Aortic smooth muscle cell (primary cell): ENCODE measurements at places on chromosomes 6 and 20. TPM values are rescaled to one million over a fixed set of nuclear protein-coding genes. Genes with fewer than 3 reads are reported as not detected.

IRAK1BP1 gene
- total RNA-seq, result 4.0 and 4.5 TPM in 2 replicates

FAM217A gene
- not detected in 2 replicates for total RNA-seq

LY6G5C gene
- 0.40 and 0.75 TPM in 2 replicates for total RNA-seq

KCNQ5 gene
- 6.7 and 7.5 TPM in 2 replicates for total RNA-seq

PGC gene
- not detected in 2 replicates for total RNA-seq

ADGRF5 gene
- 1.1 and 1.3 TPM in 2 replicates for total RNA-seq

HCRTR2 gene
- not detected in 2 replicates for total RNA-seq

RAET1E gene
- 0.56 and 1.8 TPM in 2 replicates for total RNA-seq

VWA7 gene
- total RNA-seq, result 0.13 and 0.19 TPM in 2 replicates

GINS1 gene
- total RNA-seq, result 4.0 and 8.1 TPM in 2 replicates

MTFR2 gene
- total RNA-seq, result 1.3 and 3.2 TPM in 2 replicates

OPRM1 gene
- total RNA-seq, result not detected in 2 replicates

C20orf202 gene
- total RNA-seq, result not detected in 2 replicates

PTCRA gene
- 0.12 TPM in 1 of 2 replicates, not detected in the other for total RNA-seq

GRM4 gene
- total RNA-seq, result under 0.01 TPM in 1 of 2 replicates, not detected in the other

OR2J3 gene
- not detected in 2 replicates for total RNA-seq

ABHD16A gene
- total RNA-seq, result 51.5 and 62.8 TPM in 2 replicates

RIPPLY2 gene
- total RNA-seq, result not detected in 2 replicates

NT5E gene
- 509 and 869 TPM in 2 replicates for total RNA-seq

C6orf141 gene
- total RNA-seq, result 0.25 and 0.53 TPM in 2 replicates

GRM1 gene
- total RNA-seq, result 0.06 and 0.13 TPM in 2 replicates

THBS2 gene
- 1,212 and 1,885 TPM in 2 replicates for total RNA-seq

SLC35B3 gene
- total RNA-seq, result 23.2 and 25.4 TPM in 2 replicates

BPHL gene
- total RNA-seq, result 9.8 and 11.2 TPM in 2 replicates

RBL1 gene
- total RNA-seq, result 8.6 and 12.4 TPM in 2 replicates

GSTA2 gene
- total RNA-seq, result not detected in 2 replicates
